ENCODE measurements at places on chromosomes 3 and 15. TPM values are rescaled to one million over a fixed set of nuclear protein-coding genes. Genes with fewer than 3 reads are reported as not detected.

Gene CFAP91
- total RNA-seq: 7.8 TPM

Gene BNC1
- total RNA-seq: 0.31 TPM

Gene HTR3E
- 0.28 TPM for total RNA-seq

Gene GMPS
- 33.3 TPM for total RNA-seq

GRCh38 chr3:171204942-171205341 lies 178.4 kb upstream of the SLC2A2 start:
- ATAC-seq: no peak

DNA sequence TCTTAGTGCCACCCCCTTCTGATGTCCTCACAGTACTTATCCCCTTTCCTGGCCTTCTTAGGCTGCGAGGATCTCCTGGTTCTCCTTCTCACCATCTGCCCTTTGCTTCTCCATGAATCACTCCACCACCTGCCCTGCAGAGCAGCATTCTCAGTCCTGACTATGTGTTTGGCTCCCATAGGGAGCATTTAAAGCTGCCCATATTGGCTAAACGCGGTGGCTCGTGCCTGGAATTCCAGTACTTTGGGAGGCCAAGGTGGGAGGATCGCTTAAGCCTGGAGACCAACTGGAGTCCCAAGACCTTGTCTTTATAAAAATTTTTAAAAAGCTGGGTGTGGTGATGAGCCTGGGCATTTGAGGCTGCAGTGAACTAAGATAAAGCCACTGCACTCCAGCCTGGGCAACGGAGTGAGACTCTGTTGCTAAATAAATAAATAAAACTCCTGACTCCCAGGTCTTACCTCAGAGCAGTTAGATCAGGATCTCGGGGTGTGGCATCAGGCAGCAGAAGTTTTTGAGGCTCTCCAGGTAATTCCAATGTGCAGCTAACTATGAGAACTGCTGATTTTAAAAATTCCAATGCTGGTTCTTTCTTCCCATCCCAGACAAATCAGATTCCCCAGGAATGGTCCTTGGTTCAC lies 36.2 kb upstream of the TLE3 start:
- no peak for ATAC-seq

DNA sequence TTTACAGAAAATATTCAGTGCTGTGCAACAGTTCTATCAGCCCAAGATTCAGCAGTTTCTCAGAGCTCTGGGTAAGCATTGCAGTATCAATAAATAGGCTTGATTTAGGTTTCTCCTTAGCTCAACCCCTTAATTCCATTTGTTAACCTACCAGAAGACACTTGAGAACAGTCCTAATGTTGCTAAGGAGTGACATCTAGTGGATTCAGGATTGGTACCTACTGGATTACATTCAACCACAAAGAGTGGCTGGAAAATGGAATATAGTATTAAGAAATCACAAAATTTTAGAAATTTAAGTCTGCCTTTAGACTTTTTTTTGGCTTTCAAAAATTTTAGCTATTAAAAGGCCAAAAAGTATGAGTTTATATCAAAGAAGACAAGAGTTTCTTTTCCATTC lies 34.7 kb downstream of the POLG start:
- ATAC-seq: no peak

DNA sequence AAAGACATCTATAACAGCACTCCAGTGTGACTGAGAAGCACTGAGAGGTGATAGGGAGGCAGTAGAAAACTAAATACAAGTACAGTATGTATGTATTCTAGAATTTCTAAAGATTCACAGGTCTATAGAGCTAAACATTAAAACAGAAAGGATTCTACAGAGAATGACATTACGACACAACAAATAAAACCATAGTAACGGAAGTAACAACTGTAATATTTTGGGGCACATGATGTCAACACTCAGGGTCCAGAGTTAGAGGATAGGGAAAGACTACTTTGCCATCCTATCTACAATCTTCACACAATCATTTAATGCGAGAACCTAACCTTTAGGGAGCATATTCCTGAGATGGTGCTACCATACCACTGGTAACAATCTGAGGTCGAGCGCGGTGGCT lies 13.6 kb downstream of the UBXN7 start:
- ATAC-seq: no peak

DNA sequence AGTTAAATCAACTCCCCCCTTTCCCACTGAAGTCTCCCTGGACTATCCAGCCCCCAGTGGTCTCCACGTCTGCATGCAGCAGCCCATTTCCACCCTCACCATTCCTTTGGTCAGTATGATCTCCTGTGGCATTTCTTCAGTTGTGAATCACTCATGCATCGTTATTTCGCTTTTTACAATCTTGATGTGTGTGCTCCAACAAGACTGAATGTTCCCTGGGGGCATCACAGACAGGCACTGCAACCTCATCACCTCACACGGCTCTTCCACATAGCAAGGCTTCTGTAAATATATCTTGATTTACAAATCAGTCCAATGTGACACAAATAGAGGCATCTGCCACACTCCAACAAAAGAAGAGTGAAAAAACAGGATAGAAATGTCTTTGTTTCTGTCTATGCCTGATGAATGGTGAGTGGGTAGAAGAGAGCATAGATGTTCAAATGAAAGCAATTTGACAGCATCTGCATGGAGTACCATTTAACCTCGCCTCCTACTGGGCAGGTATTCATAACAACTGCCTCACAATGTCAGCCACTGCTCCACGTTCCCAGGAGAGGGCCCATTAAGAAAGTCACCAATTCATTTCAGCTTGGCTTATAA lies 5.2 kb downstream of the HEG1 start:
- ATAC-seq: peak; percentile 12

- ATAC-seq: no peak
Measured at GRCh38 chr3:9193211-9193610, 56.2 kb downstream of the SRGAP3 start.

DNA sequence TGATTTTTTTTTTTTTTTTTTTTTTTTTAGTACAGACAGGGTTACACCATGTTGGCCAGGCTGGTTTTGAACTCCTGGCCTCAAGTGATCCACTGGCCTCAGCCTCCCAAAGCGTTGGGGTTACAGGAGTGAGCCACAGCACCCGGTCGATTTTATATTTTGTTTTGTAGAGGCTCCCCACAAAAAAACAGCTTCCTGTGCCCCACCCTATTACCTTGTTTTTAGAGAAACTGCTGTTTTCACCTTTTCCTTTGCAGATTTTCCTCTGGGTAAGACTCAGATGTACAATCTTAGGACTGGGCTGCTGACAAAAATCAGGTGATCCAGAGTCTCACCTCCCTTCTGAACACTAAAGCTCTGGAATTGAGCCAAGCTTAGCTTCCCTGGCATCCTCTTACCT lies 20.6 kb downstream of the ARRDC4 start:
- no peak for ATAC-seq

DNA sequence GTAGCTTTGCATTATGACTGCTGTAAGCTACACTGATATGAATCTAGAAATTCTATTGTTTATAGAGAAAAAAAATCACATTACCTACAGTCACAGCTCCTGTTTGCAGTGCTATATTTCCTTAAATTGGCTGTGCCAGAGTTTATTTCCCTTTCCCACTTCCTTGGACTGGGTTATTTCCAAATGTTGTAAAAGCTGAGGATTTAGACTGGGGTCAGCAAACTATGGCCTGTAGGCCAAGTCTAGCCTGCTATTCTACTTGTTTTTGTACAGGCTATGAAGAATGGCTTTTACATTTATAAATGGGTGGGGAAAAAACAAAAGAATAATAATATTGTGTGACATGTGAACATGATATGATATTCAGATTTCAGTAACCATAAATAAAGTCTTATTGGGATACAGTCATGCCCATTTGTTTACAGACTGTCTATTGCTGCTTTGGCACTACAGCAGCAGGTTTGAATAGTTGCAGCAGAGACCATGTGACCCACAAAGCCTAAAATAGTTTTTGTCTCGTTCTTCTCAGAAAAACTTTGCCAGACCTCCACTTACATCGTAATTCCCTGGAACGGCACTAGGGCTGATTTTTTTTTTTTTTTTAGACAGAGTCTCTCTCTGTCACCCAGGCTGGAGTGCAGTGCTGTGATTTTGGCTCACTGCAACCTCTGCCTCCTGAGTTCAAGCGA lies 7.8 kb downstream of the GLDN start:
- ATAC-seq: peak; percentile 37
